ENCODE measurements at places on chromosomes 4 and X. TPM values are rescaled to one million over a fixed set of nuclear protein-coding genes. Genes with fewer than 3 reads are reported as not detected.

The ARMCX1 gene
- 37.0 TPM for total RNA-seq

The SNCA gene
- 52.7 TPM for total RNA-seq

The CCNA2 gene
- 17.1 TPM for total RNA-seq

The USP17L11 gene
- not detected for total RNA-seq

The GAGE10 gene
- not detected for total RNA-seq

The C4orf51 gene
- not detected for total RNA-seq

The PLAC8 gene
- total RNA-seq: 0.82 TPM
